NCI-H1092 (cell line): ENCODE measurements at places on chromosomes 3 and 15.

GRCh38 chr15:36294359-36294758 lies 285.1 kb upstream of the CDIN1 start:
- DNase-seq = no peak

- no peak for DNase-seq
Observed at GRCh38 chr3:118766306-118766669, 268.4 kb downstream of the IGSF11 start.

DNA sequence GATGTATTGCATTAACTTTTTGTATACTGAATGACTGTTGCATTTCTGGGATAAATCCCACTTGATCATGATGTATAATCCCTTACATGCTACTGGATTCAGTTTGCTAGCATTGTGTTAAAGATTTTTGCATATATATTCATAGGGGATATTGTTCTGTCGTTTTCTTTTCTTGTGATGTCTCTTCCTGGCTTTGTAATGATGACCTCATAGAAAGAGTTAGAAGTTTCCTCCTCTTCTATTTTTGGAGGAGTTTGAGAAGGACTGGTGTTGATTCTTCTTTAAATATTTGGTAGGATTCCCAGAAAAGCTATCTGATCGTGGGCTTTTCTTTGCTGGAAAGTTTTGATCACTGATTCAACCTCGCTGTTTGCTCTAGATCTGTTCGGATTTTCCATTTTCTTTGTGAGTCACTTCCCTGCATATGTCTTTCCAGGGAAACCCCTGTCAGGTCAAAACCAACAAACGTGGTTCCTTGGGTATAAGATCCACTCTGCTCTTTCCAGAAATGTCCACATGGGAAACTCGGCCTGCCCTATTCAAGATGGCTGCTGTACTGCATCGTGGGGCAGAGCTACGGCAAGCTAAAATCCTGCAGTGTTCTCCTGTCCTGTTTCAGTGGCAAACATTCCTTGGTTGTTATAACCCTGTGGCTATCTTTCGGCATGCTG lies 120.4 kb downstream of the GABRG3 start:
- no peak for DNase-seq

GRCh38 chr3:63912768-63913588 lies 795 bp upstream of the SCAANT1 start:
- no peak for DNase-seq

GRCh38 chr3:146732325-146732724 lies 127.2 kb upstream of the PLSCR5 start:
- DNase-seq = no peak

- DNase-seq = no peak
Observed at GRCh38 chr3:40397912-40398311, 10.9 kb downstream of the ENTPD3 start.

GRCh38 chr3:55650011-55650410 lies 162.9 kb upstream of the WNT5A start:
- DNase-seq = no peak

DNA sequence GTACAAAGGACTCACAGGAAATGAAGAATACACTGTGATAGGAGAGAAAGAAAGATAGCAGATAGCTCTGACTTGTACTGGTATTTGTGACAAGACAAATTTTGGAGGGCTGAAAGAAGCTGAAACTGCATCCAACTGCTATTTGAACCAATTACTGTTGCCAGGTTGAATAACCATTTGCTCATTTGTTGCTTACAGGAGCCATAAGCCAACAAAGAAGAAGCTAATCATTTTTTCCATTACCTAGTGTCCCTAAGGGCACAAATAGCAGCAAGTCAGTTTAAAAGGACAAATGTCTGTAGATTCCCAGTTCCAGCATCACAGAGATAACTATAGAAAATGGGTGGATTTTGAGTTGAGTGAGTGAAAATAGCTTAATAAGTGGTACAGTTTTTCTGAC lies 376.9 kb upstream of the ARPP21 start:
- no peak for DNase-seq

DNA sequence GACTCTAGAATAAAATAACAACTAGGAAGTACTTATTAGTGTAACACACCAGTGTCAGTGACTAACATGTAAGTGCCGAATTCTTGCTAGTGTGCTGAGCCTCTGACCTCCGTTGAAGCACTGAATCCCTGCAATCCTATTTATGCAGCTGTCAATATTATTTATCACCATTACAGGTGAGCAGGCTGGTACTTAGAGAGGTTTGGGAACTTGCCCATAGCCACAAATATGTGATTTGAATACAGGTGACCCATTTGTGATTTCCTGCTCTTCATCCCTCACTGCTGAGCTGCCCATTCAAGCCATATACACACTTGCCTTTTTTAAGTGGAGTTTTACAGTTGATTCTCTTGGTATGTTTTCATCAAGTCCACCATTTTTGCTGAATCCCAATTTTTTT lies 12.2 kb downstream of the EIF4E3 start:
- no peak for DNase-seq

- DNase-seq = no peak
Observed at GRCh38 chr3:137835096-137835495, 71.0 kb downstream of the SOX14 start.

DNA sequence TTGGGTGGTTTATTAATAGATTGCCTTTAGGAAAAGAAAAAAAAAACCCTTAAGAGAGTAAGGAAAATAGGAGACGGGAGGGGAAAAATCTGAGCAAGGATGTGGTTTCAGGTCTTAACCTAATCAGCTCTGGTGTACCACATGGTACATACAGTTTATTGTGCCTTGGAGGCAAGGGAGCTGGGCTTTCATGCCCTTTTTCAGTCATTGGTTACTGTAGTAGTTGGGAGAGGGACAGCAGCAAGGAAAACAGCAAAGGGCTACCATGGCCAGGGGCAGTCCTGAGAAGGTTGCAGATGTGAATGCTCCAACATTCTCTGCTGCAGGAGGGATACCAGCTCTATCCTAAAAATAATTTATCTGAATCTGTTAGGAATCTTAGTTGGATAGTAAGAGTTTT lies 5.9 kb downstream of the CMC1 start:
- no peak for DNase-seq

DNA sequence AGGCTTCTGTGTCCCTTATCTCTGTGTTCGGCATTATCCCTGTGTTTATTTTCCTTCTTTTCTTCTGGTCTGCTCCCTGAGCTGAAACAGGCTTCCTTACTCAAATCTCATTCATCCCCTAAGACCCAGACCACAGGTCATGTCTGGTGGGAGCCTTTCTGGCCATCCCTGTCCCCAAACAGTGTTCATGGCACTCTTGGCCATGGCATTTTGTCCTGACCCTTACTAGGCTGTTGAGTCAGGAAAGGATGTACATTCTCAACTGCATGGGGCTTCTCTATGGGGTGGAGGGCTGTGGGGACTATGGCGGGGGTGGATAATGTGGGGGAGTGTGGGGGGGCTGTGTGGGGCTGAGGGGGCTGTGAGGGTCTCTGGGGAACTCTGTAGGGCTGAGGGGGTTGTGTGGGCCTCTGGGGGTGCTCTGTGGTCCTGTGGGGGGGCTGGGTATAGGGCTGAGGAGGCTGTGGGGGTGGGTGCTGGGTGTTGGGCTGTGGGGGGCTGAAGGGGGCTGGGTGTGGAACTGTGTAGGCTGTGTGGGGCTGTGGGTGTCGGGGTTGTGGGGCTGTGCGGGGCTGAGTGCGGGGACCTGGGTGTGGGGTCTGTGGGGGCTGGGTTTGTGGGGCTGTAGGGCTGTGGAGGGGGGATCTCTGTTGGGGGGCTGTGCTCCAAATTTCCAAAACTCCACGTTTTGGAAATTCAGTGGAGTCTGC lies 64.3 kb downstream of the KLF13 start:
- no peak for DNase-seq

DNA sequence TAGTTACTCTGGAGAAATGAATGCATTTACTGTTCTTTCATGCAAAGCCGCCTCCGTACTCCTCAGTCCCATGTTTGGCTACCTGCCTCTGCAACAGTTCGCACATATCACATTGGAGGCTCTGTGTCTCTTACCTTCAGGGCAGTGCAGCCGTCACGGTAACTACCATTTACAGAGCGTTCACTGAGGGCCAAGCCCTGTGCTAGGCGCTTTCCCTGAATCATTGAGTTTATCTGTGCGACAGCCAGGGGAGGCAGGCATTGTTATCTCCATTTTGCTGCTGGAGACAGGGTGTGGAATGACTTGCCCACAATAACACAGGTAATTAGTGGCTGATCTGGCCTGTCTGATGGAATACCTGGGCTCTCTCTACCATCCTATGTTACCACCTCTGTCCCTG lies 115.0 kb downstream of the THSD4 start:
- DNase-seq = no peak

GRCh38 chr3:12967606-12968351 lies 105.5 kb downstream of the IQSEC1 start:
- DNase-seq = no peak

DNA sequence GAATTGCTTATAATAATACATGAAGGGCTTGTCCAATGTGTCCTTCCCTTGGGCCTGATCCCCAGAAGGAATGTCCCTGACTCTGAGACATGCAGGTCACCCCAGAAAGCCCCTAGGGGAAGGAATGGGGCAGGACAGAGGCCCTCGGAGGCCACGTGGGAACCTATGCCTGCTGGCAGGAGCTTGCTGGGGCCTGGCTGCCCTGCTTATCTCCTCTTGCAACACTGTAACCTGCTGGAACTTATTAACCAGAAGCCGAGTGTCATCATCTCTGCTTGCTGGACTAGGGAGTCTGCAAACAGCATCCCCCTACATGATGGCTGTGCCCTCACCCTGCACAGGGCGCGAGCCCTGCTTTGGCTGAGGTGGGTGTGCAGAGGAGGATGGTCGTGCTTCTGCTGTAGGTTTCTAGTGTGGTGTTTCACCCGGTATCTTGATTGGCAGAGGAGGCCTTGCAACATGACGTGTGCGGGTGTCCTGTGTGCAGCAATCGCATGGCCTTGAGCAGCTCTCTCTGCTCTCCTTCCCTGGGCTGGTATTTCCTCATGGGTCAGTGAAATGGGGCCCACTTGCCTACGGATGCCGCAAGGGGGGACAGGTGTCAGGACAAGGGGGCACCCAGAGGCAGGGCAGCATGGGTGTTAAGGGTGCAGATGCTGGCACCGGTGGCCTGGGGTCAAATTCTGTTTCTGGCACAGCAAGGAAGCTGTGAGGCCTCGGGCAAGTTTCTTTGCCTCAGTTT lies 5.0 kb downstream of the CHST13 start:
- DNase-seq = no peak

GRCh38 chr3:7766530-7766929 lies 735.1 kb upstream of the LMCD1 start:
- DNase-seq = no peak

- DNase-seq = no peak
Observed at GRCh38 chr15:88512078-88512477, 34.4 kb downstream of the DET1 start.

DNA sequence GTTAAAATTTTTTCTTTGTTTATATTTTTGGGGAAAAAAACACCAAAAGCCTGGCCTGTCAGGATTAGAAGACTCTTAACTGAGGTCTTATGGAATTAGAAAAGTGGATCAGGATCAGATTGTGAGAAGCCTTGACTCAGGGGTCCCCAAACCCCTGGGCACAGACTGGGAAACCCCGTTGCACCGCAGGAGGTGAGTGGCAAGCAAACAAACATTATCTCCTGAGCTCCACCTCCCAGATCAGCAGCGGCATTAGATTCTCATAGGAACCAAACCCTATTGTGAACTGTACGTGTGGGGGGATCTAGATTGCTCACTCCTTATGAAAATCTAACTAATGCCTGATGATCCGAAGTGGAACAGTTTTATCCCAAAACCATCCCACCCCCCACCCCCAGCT lies 117.2 kb downstream of the TCF12 start:
- DNase-seq = no peak

DNA sequence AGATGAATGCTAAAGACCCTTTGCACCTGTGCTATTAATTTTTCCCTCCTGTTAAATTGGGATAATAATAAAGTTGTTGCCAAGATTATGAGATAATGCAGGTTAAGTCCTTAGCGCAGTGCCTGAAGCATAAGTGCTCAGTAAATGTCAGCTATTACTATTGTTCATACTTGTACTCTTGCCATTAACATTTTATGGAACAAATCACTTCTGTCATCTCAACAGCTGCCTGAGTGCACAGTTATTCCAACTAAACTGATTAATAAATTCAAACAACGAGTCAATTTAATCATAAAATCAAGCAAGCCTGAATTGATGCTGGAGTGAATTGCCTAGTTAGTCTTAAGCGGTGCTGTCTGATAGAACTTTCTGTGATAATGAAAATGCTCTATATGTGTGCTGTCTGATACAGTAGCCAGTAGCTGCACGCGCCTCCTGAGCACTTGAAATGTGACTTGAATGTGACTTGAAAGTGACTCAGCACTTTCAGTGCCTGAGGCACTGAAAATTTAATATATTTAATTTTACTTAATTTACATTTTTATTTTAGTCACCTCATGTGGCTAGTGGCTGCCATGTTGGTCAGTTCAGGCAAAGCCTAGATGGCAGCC lies 198.7 kb upstream of the PFN2 start:
- DNase-seq = no peak

DNA sequence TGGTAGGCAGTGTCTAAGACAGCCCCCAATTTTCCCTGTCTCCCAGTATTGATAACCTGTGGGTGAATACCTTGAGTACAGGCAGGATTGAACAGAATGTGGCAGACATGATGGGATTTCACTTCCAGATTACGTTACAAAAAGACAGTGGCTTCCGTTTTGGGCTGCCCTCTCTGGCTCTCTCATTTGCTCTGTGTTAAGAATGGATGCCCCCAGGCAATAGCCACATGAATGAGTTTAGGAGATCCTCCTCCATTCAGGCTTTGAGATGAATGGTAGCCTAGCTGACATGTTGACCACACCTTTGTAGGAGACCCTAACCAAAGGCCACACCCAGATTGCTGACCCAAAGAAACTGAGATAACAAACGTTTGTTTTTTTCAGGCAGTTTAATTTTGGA lies 34.3 kb downstream of the UBXN7 start:
- no peak for DNase-seq

- no peak for DNase-seq
Observed at GRCh38 chr3:126469479-126469878, 6.2 kb downstream of the ZXDC start.

GRCh38 chr15:64896371-64897069 lies 15.2 kb upstream of the ANKDD1A start:
- no peak for DNase-seq

DNA sequence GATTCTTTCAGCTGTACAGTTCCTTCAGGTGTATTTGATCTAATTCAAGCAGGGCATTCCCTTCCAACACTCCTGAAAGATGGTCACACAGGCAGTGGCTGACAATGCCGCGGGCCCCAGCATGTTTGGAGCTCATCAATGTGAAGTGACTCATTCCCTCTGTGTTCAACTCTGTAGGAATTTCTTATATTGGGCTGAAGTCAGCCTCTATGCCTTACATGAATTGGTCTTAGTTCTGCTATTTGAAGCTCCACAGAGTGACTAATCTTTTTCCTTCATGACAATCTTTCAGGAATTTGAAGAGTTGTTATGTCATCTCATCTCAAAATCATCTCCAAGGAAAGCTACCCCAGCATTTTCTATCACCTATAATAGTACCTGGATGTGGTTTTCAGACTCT lies 142.5 kb upstream of the C2CD4B start:
- DNase-seq = no peak

DNA sequence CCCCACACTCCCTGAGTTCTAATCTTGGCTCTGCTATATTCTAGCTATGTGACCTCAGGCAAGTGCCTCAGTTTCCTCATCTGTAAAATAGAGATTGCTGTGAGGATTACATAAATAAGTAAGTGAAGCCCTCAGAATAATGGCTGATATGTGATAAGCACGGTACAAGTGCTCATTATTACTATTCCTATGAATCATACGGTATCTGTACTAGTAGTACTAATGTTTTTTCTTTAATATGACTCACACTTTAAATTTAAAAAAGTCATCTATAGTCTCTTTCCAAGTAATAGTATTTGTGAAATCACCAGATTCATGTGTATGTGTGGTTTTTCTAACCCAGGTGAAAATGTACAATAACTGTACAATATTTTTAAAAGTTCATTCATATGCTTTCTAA lies 58.7 kb downstream of the CLDN11 start:
- no peak for DNase-seq
